ENCODE measurements at places on chromosomes 4 and X.

DNA sequence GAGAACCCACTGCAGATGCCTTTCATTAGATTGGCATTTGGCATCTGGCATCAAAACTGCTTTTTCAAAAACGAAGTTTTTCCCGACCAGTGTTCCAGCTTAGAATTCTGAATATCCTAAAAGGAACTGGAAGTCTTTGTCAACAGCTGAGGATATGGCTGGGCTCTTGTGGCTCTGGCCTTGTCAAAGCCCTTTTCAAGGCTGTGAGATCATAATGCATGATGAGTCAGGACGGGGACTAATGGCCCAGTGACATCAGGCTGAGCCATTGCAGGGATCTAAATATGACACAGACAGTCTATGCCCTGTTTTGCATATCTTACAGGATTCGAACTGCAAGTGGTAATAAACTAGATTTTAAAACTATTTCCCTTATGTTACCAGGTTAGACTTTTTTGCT lies 306.4 kb downstream of the PTTG2 start:
- DNase-seq: no peak

DNA sequence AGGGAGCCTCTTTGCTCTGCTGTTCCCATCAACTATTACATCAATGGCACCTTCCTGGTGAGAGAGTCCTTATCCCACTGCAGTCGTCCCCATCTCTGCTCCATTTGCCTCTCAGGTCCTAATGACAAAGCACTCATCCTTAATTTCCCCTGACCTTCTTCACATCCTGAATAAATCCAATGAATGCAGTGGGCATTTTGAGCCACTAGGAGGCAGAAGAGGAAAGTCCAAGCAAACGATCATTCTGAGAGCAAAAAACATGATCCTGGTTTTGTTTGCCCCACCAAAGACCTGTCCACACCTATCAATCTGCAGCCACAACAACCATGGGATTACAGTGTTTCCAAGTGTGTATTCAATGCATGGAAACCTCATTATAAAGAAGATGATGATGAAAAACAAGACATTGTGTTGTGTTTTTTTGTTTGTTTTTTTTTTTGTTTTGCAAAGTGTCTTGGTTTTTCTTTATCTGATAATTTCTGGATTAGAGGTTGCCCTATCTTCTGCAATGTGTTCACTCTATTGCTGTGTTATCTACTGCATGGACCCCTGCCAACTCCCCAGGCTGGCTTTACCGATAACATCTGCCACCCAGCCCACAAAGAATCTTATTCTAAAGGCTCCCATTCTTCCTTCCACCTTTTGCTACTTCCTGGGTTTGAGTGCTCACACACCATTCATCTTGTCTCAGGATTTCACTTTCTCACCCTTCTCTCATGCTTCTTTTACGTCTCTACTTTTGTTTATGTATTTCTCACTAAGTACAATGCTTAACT lies 207.2 kb downstream of the NLGN4X start:
- DNase-seq: no peak

GRCh38 chrX:91081873-91082272 lies 352.8 kb upstream of the PABPC5 start:
- DNase-seq: no peak

DNA sequence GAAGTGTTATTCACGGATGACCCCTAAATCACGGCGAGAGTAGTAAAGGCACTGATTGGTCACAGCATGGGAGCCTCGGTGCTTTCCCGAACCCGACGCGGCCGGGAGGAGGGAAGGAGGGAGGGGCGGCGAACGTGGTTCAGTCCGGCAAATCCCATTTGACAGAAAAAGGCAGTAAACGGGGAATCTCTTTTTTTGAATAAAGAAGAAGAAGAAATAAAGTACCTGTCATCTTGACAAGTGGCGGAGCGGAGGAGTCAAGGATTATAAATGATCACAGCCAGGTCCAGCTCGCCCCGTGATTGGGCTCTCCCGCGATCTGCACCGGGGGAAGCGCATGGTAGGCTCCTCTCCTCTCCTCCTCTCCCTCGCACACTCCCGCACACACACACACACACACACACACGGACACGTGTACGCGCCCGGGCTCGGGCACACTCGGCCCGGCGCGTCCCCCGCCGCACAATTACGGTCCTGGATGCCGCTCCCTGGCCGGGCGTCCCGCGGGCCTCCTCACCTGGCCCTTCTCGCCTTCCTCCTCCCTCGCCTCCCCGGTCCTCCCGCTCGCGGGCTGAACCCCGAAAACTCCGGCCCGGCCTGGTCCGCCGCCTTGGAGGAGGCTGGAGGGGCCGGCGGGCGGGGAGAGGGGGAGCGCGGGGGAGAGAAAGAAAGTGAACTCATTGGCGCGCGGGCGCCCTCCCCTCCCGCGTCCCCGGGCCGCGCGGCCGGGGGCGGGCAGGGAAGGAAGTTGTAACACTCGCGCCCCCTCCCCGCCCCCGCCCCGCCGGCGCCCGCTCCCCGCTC lies 99.2 kb upstream of the TENM3 start:
- peak; percentile 3 for DNase-seq

DNA sequence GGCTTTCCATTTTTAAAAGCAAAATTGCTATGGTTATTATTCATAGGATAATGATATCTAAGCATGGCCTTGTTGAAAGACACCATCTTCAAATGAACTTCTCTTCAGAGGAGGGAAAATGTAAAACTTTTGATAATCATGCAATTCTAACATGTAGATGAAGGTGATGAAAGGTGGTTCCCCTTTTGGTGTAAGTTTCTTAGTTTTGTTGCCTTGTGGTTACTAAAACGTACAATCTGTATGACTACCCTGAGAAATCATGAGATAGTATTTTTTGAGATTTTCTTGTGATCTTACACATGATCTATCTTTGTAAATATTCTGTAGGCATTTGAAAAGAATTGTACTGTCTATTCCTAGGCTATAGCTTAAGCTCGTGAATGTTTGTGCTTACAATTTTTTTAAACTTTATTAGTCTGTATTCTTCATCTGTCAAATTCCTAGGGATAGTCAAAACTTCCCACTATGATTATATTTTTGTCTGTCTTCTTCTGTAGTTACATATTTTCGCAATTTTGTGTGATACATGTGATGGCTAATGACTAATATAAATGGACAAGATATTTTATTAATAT lies 47.5 kb downstream of the PTPN13 start:
- no peak for DNase-seq

GRCh38 chrX:123436512-123437136 lies 252.5 kb downstream of the GRIA3 start:
- no peak for DNase-seq

DNA sequence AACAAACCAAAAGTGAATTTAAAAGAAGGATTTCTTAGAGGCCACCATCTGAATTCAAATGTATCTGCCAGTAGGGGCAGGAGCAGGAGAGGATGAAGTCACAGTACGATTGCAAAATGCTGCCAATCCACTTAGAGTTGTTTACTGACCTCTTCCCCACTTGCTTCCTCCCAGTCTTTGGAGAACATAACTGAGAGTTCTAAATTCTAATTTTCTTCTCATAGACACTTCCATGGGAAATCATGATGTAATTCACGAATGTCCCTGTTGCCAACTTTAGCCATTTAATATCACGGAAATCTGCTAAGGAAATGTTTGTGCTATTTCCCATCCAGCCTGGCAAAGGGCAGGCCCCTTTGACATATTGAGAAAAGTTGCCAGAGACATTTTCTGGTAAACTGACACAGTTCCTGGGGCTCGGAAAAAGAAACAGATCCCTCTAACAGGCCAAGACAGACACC lies 33.6 kb upstream of the NOCT start:
- DNase-seq: peak; percentile 20

DNA sequence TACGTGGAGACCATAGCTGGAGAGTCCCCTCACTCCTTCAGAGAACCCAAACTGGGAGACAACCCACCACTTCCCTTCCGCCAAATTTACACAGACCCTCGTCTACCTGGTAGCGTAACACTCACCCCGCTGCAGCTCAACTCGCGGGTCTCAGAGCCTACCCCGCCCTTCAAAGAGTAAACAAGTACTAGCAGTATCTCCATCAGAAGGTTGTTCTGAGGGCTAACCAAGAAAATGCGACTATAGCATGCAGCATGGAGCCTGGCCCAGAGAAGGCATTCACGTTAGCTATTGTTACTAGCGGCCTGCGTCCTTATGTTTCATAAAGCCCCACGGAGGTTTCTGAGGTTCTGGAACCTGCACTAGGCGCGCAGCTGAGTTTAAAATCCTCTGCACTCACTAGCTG lies 531 bp upstream of the MANBA start:
- DNase-seq: no peak

DNA sequence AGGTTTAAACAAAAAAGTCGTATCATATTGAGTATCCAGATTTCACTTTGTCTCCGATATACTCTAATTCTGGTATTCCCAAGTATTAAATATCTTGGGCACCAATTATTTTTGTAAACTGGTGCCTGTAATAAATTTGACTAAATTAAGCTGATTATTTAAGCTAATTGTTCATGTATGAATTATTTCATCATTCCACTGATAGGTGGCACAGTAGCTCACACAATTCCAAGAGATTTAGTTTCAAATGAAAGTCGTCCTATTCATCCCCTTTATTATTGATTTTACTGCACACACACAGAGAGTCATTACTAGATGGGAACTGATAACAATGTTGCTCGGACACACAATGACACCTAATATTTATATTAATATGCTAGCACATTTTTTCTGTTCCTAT lies 432.4 kb downstream of the DMD start:
- DNase-seq: no peak

DNA sequence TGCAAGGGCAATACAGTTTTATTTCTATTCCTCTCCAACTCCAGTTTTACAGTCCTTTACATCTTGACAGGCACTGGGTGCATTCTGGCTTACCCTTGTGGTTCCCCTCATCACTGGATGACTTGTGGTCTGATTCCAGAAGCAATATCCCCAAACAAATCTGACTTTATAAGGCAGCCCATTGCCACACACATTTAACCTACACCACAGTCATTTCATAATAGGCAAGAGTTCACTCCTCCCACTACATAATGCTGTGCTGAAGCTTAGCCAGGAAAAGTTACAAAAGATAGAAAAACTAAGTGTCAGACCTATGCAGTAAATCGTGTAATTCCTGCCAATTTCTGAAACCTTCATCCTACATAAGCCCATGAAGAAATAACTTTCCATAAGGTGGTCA lies 82.9 kb upstream of the MID1IP1 start:
- no peak for DNase-seq

GRCh38 chr4:176791591-176792325 lies 964 bp downstream of the VEGFC start:
- no peak for DNase-seq

GRCh38 chr4:137206781-137207180 lies 325.5 kb downstream of the PCDH18 start:
- no peak for DNase-seq

DNA sequence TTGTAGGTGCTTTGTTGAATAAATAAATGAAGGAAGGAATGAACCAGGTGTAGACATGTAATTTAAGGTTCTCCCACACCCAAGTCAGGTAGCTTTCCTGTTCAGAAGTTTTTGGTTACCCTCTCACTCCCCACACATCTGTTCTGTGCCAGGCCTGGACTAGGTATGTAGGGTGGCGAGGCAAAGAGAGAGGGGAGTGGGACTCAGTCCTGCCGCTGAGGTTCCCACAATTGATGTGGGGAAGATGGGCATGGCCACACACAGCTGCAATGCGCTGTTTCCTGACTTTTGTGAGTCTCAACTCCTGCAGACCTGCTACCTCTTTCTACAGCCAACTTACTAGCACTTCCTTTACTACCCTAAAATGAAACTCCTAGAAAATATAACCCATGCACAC lies 88.9 kb downstream of the RTL5 start:
- DNase-seq: no peak

DNA sequence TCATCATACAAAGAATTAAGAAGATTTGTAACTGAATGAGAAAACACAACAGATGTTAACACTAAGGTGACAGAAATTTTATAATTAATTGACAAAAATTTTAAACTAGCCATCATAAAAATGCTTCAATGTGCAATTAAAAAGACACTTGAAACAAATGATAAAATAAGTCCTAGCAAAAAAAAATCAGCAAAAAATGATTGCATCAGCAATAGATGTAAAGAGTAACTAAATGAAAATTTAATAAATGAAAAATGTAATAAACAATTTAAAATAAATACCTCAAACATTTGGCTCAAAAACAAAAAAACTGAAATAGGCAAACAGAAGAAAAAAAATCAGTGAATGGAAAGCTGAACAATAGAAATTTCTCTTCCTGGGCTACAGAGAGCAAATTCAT lies 380.7 kb upstream of the GALNTL6 start:
- DNase-seq: no peak

- DNase-seq: no peak
These were observed 98.9 kb downstream of the KLHL8 start for GRCh38 chr4:87121341-87122065.

- DNase-seq: no peak
These were observed 102.3 kb downstream of the FAM193A start for GRCh38 chr4:2638730-2639129.

- no peak for DNase-seq
These were observed 605.0 kb upstream of the GRIA3 start for GRCh38 chrX:122579036-122579435.

DNA sequence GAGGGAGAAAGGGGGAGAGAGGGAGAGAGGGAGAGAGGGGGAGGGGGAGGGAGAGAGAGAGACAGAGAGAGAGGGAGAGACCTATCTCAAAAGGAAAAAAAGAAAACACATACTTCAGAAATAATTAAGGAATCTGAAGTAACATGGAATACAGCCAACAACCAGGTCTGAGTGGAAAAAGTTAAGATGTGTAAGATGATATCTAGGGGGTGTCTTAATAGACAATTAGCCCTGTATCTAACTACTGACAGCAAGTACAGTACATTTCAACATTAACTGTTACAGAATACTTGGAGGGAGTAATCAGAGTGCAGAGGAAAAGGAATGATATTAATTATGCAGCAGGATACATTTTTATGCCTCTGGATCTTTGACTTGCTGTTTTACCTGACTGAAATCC lies 22.4 kb downstream of the NUP54 start:
- no peak for DNase-seq

GRCh38 chr4:100593935-100594334 lies 76.1 kb upstream of the EMCN start:
- DNase-seq: no peak

DNA sequence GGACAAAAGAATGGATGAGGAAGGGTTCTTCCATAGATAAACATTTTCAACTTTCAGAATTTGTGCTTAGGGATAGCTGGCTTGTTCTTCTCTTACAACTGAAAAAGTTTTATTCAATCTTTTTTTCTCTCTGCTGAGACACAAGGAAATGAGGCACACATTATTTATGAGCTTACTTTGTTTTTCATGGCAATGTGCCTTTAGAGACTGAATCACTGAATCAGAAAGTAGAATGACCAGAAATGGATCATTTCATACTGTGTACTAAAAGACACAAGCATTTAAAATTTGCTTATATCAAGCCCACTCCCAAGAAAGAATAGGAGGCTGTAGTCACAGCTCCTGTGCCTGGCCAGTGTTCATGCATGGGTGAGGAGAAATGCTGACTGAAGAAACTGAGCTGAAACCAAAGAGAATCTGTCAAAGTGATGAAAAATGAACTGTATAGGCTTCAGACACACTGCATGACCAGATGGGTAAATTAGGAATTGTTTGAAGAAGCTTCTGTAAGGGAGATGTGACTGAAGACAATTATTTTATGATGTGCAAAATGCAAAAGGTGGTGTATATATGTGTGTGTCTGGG lies 413.8 kb downstream of the RAPGEF2 start:
- no peak for DNase-seq

Measured in AG09319 (cell line).